Ureter (tissue), 1 donor: ENCODE measurements at places on chromosomes 1 and 21. TPM values are rescaled to one million over a fixed set of nuclear protein-coding genes. Genes with fewer than 3 reads are reported as not detected.
A peak's percentile ranks its signal among the peaks of the same experiment; 100 is the strongest.

The KCNJ9 gene
- not detected for total RNA-seq

The RAB7B gene
- 11.7 TPM for total RNA-seq

DNA sequence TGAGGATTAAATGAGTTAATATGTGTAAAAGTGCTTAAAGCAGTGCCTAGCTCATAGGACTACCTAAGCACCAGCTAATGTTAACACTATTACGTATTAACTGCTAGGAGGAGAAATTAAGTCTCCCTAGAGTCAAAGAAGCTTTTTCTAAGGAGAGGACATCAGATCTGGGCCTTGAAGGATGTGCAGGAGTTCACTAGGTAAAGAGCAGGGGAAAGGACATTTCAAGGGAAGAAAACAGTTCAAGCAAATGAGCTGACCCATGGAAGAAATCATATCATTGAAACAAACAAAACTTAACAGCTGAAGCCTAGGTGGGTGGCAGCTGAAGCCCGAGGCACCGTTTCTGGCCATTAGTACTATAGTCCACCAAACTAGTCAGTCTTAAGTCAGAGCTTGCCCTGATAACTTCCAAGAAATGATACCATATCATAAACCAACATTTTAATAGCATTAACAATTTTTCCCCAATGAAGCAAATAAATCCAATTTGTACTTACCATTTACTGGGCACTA lies 46.7 kb downstream of the TRIT1 start:
- DNase-seq: no peak

GRCh38 chr1:227437495-227438008 lies 119.3 kb upstream of the CDC42BPA start:
- no peak for DNase-seq

The ADCY10 gene
- 0.13 TPM for total RNA-seq

GRCh38 chr1:117897551-117897950 lies 31.9 kb downstream of the GDAP2 start:
- no peak for DNase-seq

The RPE65 gene
- total RNA-seq: not detected

The KCNE2 gene
- total RNA-seq: not detected

- no peak for DNase-seq
Observed at GRCh38 chr21:36582271-36582670, 102.3 kb upstream of the CLDN14 start.

DNA sequence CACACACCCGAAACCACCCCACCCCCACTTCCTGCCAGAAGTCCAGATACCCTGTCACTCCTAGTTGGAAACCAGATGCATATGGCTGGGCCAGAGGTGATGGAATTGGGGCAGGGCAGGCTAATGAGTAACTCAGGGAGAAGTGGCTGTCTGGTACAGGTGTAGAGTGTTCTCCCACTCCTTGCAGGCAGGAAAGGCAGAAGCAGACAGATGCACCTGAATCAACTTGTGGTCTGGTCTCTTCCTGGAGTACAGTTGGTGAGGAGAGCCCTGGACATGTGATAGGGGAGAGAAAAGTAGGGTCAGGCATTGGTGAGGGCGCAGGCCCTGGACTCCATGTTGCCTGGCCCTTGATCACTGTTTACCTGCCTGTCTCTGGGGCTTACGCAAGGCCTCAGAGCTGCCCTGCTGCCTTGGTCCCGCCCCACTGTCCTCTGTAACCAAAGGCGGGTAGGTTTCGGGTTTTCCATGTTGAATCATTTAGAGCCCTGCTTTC lies 2.5 kb downstream of the CGN start:
- peak; percentile 87 for DNase-seq

The CLDN17 gene
- total RNA-seq: not detected

DNA sequence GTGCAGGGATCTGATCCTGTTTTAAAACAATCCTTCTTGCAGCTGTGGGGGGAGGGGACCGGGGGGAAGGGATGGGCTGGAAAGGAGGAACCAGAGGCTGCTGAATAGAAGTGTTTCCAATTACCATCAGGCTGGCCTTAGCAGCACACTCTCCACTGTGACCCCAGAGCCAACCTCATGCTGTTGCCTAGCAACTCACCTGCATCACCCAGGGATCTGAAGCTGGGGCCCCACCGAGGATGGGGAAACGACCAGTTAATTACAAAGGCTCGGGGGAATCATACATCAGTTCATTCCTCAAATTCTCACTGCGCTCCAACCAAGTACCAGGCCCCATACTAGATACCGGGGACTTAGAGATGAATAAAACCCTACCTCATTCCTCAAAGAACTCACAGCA lies 11.9 kb upstream of the GPX7 start:
- no peak for DNase-seq

GRCh38 chr1:181033799-181034451 lies at the start of gene MR1:
TSS of gene MR1 (plus strand) at chr1:181033983. CDS start at chr1:181034008, 25 bp downstream.
- DNase-seq: peak; percentile 52

DNA sequence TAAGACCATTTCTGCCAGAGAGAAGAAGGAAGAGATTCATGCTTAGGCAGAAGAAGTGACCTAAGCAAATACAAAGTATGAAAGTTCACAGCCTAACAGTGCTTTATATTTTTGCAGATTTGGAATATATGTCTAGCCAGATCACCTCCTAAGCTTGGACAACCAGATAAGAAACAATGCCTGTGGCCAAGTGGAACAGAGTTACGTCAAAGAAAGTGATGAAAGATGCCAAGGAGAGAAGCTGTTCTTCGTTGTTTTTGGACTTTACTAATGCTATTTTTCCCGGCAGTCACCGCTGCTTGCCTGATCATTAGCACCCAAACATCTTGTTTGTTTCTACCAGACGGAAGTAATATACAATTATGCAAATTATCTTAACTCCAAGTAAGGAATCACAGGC lies 489.2 kb upstream of the C1orf87 start:
- DNase-seq: no peak

The PRRX1 gene
- total RNA-seq: 23.0 TPM

DNA sequence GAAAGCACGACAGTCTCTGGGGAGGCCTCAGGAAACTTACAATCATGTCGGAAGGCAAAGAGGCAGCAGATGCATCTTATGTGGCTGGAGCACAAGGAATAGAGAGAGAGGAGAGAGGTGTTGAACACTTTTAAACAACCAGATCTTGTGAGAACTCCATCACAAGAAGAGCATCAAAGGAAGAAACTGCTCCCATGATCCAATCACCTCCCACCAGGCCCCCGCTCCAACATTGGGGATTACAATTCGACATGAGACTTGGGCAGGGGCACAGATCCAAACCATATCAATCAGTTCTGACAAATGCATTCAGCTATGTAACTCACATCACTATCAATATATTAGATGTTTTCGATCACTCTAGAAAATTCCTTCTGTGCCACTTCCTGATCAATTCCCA lies 37.6 kb downstream of the ETS2 start:
- DNase-seq: no peak

- no peak for DNase-seq
Observed at GRCh38 chr1:110945626-110946025, 18.1 kb downstream of the LRIF1 start.

The S100A16 gene
- 81.8 TPM for total RNA-seq

DNA sequence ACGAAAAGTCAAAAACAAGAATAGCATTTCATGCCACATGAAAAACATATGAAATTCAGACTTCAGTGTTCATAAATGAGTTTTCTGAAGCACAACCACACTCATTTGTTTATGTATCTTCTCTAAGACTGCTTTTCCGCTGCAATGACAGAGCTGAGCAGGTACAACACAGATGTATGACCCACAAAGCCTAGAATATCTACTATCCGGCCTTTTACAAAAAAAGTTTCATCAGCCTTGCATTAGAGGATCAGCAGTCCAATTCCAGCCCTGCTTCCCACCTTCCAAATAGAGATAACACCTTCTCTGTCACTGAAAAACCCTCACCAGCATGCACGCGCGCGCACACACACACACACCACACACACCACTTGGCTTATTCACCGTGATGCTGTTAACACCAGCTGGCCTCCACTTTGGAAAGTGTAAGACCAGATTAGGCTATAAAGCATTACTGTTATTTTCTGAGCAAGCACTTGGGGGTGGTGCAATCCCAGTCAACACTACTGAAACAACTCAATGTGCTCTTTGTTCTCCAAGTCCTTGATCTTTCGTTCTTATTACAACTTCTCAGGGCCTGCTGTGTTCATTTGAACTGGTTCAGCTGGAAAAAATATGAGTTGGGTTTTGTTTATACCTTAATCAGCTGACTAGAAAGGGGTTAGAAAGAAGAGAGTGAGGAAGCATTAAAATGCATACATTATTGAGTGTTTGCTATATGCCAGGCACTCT lies 90.0 kb downstream of the GLUL start:
- DNase-seq: no peak

DNA sequence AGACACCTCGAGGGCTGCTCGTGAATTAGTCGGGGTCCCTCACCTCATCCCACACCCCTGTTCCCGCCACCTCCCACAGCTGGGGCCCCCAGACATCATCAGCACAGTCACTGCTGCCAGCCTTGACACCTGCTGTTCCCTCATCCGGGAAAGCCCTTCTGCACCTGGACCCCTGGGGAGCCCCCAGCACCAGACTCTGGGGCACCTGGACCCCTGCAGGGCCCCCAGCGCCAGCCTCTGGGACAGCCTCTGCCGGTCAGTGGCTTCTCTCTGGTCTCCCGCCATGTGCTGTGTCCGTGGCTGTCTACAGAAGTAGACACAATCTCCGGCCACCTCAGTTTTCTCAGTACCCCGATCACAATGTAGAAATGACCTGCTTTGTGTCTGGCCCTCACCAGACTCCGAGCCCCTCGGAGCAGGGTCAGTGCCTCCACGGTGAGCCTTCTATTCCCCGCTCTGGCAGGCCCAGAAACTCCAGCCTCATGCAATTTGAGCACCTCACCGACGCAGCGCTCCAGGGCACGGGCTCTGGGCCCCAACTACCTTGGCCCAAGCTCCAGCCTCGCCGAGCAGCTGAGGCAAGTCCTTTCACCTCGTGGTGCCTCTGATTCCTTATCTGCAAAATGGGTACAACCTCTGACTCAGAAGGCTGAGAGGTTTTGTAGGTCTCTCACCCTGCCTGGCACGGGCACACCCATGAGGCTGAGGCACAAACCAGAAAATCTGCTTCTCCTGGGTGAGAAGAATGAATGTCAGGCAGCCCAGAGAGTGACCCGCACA lies 84.7 kb downstream of the RIPK4 start:
- no peak for DNase-seq

The FCAMR gene
- total RNA-seq: not detected

The SYCP1 gene
- total RNA-seq: not detected

The HRNR gene
- not detected for total RNA-seq

The KCNT2 gene
- total RNA-seq: 9.5 TPM

GRCh38 chr1:170707959-170708655 lies 44.2 kb downstream of the PRRX1 start:
- DNase-seq: no peak

The ALPL gene
- 12.9 TPM for total RNA-seq

GRCh38 chr1:17849216-17849615 lies 94.1 kb downstream of the ACTL8 start:
- no peak for DNase-seq

DNA sequence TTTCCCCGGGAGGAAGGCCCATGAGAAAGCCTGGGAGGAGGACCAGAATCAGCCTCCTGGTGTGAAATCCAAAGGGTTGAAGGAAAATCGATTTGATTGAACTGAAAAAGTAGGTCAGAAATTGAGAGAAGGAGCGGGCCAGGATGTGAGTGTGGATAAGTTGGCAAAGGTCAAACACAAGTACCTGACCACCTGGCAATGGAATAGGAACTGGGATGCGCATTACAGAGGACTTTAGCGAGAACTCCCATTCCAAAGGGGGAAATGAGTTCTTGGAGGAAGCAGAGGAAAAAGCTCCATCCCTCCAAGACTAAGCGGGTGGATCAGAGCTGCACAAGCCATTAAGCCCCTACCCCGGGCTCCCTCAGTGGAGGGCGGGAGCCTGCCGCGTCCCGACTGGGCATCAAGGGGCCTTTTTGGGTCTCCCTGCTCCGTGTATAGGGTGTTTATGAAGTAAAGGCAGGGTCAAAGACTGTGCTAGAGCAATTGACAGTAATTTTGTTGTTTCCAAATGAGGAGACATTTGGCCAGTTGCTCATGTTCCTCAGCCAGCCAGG lies 56.4 kb downstream of the TGFB2 start:
- DNase-seq: no peak

The BLACAT1 gene
- 0.16 TPM for total RNA-seq

DNA sequence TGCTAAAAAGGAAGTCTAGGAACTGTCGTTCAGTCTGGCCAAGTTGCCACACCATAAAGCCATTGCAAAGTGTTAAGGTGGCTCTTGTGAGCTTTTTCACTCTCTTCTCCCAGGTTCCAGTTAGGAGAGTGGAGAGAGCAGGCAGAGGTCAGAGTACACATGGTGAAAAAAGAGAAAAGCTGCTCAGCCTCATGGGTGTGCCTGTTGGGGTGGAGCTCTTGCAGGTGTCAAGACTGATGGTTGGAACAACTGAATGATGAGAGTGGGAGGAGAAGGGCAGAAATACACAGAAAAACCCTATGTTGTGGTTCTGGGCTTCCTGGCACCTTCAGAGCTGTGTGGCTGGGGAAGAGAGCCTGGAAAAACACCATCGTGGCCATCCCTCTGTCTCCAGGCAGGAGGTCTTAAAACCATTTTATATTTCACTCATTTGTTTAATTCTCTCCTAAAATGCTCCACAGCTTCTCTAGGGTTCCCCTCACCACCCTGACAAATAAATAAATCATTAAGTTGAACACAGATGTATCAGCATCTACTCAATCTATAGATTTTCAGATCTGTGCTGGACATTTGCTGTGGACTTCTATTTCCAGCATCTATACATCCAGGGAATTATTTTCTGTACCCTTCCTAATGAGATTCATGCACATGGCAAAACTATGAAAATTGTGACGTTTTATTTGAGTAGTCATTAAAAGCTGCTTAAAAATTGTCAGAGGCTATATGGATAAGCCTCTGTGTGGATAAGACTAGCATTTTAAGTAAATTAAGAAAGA lies 17.5 kb downstream of the UBASH3A start:
- DNase-seq: no peak

DNA sequence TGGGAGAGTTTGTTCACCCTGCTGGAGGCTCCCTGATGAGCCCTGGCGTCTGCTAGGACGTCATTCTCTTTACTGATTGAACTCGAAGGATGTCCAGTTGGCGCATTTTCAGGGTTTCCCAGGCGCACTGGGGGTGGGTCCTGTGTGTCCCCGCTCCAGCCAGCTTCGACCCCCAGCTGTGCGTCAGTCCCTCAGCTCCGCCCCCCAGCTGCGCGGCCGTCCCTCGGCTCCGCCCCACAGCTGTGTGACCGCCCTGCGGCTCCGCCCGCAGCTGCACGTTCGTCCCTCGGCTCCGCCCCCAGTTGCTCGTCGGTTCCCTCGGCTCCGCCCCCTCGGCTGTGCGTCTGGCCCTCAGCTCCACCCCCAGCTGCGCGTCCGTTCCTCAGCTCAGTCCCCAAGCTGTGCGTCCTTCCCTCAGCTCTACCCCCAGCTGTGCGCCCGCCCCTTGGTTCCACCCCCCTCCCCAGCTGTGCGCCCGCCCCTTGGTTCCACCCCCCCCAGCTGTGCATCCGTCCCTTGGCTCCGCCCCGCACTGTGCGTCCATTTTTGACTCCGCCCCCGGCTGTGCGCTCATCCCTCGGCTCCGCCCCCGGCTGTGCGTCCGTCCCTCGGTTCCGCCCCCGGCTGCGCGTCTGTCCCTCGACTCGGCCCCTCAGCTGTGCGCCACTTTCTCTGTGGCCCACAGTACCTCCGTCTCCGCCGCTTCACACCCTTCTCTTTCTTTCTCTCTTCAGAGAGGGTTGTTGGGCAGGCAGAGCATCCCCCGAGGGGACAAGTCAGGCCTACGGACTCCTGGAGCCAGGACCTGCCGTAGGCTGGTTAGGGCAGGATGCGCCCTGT lies 61.3 kb downstream of the FAAP20 start:
- peak; percentile 98 for DNase-seq
